ENCODE measurements at places on chromosomes 4 and X. TPM values are rescaled to one million over a fixed set of nuclear protein-coding genes. Genes with fewer than 3 reads are reported as not detected.
A peak's percentile ranks its signal among the peaks of the same experiment; 100 is the strongest.

The SSX2B gene
- not detected for total RNA-seq

DNA sequence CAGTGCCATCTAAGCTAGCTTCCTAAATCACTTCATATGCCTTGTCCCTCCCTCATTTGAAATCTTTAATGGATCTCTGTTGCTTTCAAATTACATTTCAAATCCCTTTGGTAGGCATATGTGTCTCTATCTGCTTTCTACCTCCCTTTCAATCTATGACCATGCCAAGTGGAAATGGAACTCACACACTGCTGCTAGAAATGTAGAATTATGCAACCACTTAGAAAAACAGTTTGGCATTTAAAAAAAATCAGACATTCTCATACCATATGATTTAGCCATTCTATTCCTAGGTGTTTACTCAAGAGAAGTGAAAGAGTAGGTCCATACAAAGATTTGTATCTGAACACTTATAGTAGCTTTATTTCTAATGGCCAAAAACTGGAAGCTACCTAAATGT lies 413.5 kb upstream of the INTU start:
- DNase-seq = no peak

The CD99 gene
- total RNA-seq = 675 TPM

The CLCN3 gene
- total RNA-seq = 38.3 TPM

- DNase-seq = no peak
Observed at GRCh38 chrX:153689654-153690465, 2.1 kb downstream of the SLC6A8 start.

- DNase-seq = no peak
Observed at GRCh38 chr4:58507079-58507478, 1396.9 kb upstream of the IGFBP7 start.

GRCh38 chr4:88029556-88029955 lies 22.1 kb downstream of the PKD2 start:
- no peak for DNase-seq

DNA sequence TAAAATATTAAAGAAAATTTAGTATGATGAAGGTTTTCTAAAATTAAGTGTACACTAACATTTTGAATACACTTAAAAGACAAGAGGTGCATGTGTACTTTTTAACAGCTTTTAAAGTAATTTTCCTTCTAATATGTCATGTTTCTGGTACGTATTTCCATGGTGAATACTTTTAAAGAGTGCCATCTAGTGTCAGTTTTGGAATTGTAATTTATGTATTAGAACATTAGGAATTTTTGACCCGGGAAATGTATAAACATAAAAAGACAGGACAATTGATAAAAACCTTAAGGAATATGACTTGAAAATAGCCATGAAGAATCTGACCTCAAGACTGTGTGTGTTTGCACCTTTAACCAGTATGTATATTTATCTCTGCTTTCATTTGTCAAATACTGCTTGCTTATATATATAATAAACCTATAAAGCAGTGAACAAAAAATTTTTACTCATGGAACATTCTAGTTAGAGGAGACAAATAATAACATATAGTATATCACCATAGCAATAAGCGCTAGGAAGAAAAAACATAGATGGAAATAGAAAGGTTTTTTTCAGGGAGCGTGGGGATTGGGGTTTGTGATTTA lies 7.2 kb downstream of the GSTCD start:
- DNase-seq = peak; percentile 68

GRCh38 chr4:184568770-184569169 lies 80.5 kb downstream of the CASP3 start:
- no peak for DNase-seq

- DNase-seq = peak; percentile 66
Observed at GRCh38 chrX:22520128-22520828, 247.6 kb downstream of the CBLL2 start.

The MOSPD2 gene
- 25.5 TPM for total RNA-seq

DNA sequence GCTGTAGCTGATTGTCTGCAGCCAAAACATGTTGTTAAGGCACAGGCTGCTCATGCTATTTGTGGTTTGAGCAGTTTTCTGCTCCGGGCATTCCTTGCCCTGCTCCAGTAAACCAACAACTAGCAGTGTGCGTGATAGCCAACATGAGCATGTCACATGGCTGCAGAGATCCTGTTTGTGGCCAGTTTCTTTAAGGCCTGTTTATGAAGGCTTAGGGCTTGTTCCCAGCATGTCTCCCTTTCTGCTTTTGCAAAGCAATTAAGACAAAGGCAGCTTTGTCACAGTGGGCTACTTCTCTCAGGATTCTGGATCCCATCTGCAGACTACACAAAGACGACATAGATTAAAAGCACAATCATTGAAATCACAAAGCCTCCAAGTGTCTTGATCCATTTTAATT lies 160.5 kb downstream of the ZNF518B start:
- peak; percentile 57 for DNase-seq

GRCh38 chr4:11474146-11474545 lies 45.5 kb upstream of the HS3ST1 start:
- no peak for DNase-seq

The DAPP1 gene
- not detected for total RNA-seq

DNA sequence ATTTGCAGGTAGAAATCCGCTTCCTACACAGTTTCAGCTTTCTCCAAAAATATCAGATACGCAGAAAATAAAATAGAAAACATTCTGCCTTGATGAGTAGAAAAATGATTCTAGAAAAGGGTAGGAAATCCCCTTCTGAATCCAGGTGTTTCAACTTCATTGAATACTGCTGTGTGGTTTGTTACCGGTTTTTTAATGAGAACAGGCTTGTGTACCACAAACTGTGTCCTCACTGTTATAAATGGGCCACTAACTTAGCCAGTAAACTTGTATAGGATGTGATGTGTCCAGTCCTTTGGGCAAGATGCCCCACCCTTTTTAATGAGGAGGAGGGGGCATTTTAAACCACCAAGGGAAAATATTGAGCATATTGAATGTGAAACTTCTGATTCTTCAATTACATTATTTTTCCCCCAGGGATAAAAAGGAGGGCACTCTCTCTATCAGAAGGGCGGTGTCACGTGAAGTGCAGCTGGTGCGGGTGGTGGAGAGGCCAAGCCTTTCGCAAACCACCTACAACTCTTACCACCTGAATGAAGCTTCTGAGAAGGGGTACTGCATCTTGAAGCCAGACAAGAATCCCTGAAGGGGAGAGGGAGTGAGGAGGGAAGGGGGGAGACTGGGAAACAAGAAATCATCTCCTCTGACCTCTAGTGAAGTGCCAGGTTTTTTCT lies 4.5 kb downstream of the CXXC4 start:
- no peak for DNase-seq

GRCh38 chr4:10023050-10023419 lies 1.7 kb upstream of the SLC2A9 start:
- DNase-seq = no peak

GRCh38 chrX:49845701-49846403 lies 16.7 kb downstream of the PAGE4 start:
- no peak for DNase-seq

- DNase-seq = no peak
Observed at GRCh38 chr4:77911091-77911490, 48.5 kb downstream of the MRPL1 start.

GRCh38 chr4:101500742-101501141 lies 153.4 kb upstream of the PPP3CA start:
- DNase-seq = no peak

GRCh38 chrX:101595739-101596419 lies 21.9 kb downstream of the ARMCX6 start:
- peak; percentile 82 for DNase-seq

DNA sequence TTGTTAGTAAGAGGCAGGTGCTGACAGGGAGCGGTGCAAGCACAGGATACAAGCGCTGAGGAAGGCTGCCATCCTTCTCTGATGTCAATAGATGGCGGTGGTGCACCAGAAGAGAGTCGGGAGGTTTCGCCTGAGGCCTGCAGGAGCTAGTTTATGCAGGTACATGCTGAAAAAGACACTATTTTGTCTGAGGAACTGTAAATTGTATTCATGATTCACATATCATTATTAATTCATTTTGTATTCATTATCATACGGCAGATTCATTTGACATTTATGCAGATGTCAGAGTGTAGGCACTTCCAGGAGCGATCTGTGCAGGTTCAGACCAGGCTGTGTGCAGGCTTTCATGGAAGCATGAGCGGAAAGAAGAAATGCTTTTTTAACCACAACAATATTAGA lies 824.0 kb downstream of the STIM2 start:
- peak; percentile 54 for DNase-seq

The SPINK2 gene
- not detected for total RNA-seq

DNA sequence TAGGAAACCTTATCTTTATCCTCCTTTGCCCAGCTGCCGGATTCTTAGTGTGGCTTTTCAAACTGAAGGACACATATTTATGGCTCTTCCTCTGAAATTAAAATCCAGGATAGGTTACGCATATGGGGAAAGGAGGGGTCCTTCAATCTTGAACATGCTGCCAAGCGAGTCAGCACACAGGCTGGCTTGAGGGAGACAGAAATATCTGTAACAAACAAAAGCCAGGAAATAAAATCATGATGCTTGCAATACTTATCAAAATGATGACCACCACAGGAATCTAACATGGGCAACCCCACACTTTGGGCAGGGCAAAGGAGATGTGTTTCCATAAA lies 196.4 kb upstream of the LDB2 start:
- peak; percentile 67 for DNase-seq

GRCh38 chr4:157882901-157883300 lies 289.9 kb downstream of the GASK1B start:
- DNase-seq = no peak

DNA sequence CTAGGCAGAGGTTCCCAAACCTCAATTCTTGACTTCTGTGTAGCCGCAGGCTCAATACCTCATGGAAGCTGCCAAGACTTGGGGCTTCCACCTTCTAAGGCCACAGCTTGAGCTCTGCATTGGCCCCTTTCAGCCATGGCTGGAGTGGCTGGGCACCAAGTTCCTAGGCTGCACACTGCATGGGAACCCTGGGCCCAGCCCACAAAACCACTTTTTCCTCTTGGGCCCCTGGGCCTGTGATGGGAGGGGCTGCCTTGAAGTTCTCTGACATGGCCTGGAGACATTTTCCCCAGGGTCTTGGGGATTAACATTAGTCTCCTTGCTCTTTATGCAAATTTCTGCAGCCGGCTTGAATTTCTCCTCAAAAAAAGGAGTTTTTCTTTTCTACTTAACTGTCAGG lies 14.0 kb upstream of the LOC101059915 start:
- no peak for DNase-seq

The SPOCK3 gene
- total RNA-seq = 1.9 TPM

The PLAC8 gene
- total RNA-seq = 1.1 TPM

The CCSER1 gene
- total RNA-seq = under 0.01 TPM

- DNase-seq = no peak
Observed at GRCh38 chr4:163245044-163245728, 78.5 kb upstream of the NAF1 start.

DNA sequence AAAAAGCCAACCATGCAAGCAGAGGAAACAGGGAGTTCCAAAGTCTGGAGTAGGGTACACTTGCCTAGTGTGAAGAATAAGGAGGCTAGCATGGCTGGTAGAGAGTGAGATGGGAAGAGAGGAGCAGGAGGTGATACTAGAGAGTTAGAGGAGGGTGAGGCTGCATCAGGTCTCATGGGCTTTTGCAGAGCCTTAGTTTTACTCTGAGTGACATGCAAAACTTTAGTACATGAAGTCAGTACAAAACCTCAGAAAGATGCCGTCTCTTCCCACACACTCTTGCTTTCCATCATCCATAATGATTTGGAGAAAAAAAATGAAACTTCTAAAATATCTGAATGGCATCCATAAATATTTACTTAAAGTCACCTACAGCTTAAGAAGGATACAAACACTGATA lies 5.0 kb downstream of the OPRPN start:
- DNase-seq = no peak

DNA sequence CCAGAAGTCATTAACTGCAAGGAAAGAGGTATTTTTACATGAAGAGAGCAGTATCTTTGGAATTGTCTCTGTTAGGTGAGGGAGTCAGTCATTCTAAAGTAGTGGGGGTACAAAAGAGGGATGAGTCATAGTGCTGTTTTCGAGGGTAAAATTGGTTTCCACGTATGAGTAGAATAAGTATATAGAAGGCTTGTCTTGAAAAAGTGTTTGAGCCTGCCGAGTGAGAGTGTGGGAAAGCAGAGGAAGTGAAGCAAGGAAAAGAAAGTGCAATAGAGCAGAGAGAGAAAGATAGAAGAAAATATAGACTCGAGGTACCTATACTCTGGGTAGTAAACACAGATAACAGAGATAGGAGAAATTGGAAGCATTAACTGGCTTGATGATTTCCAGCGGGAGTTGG lies 696.4 kb downstream of the DMD start:
- no peak for DNase-seq

The DCHS2 gene
- total RNA-seq = not detected

- no peak for DNase-seq
Observed at GRCh38 chrX:96379951-96380350, 304.7 kb upstream of the DIAPH2 start.

The TMEM156 gene
- 0.18 TPM for total RNA-seq

GRCh38 chr4:124111411-124111810 lies 601.1 kb downstream of the ANKRD50 start:
- DNase-seq = no peak
